MCF 10A (cell line): ENCODE measurements at places on chromosomes 5 and 9. TPM values are rescaled to one million over a fixed set of nuclear protein-coding genes. Genes with fewer than 3 reads are reported as not detected.
A peak's percentile ranks its signal among the peaks of the same experiment; 100 is the strongest.

GRCh38 chr9:8815931-8816330, 1016.4 kb upstream of the DMAC1 start:
- no peaks in the 10 kb centered on the region for H3K27me3 ChIP-seq
- no peaks in the 10 kb centered on the region for H3K4me1 ChIP-seq
- H3K36me3 ChIP-seq = no peaks in the 10 kb centered on the region
- H3K4me3 ChIP-seq = no peak overlapping the region
- DNase-seq = no peak
- H3K27ac ChIP-seq = no peak overlapping the region

GRCh38 chr9:117672369-117672768, 31.8 kb upstream of the TLR4 start:
- no peaks in the 10 kb centered on the region for H3K4me1 ChIP-seq
- no peaks in the 10 kb centered on the region for H3K27me3 ChIP-seq
- H3K4me3 ChIP-seq = no peak overlapping the region
- peak; percentile 82 for DNase-seq

GRCh38 chr9:137018761-137019559, 9.1 kb downstream of the ABCA2 start:
- H3K27me3 ChIP-seq = no peaks in the 10 kb centered on the region
- no peaks in the 10 kb centered on the region for H3K4me1 ChIP-seq
- H3K4me3 ChIP-seq = no peak overlapping the region
- DNase-seq = no peak
- peaks cover 13% of the 10 kb centered on the region for H3K36me3 ChIP-seq

DNA sequence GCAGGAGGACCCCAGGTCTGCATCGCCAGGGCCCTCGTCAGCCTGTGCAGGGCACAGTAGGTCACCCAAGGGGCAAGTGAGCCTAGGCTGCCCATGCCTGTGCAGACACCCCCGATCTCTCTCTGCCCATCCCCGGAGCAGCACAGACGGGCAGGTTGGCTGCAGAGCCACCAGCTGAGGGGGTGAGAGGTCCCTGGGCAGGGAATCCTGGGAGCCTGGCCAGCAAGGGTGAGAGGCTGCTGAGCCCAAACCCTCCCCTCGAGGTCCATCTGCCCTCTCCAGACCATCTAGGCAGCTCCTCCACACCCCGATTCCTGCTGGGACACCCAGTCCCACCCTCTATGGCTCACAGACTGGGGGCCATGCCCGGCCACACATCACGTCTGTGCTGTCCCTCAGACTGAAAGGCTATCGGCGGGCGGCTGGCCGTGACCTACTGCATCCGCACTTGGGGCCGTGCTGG, 2.8 kb upstream of the DPP7 start:
- no peak overlapping the region for H3K4me3 ChIP-seq
- H3K27me3 ChIP-seq = no peaks in the 10 kb centered on the region
- H3K27ac ChIP-seq = no peak overlapping the region
- peaks cover 6% of the 10 kb centered on the region for H3K4me1 ChIP-seq

GRCh38 chr5:140143521-140144258, 18.0 kb downstream of the IGIP start:
- peaks cover 22% of the 10 kb centered on the region for H3K4me1 ChIP-seq
- no peak overlapping the region for H3K27ac ChIP-seq
- DNase-seq = no peak
- H3K4me3 ChIP-seq = no peak overlapping the region

GRCh38 chr5:107671742-107672210, 1.0 kb upstream of the EFNA5 start:
- no peaks in the 10 kb centered on the region for H3K27me3 ChIP-seq
- H3K27ac ChIP-seq = peak overlapping the region; percentile 93
- peaks cover 20% of the 10 kb centered on the region for H3K4me1 ChIP-seq
- peak; percentile 87 for DNase-seq
- H3K36me3 ChIP-seq = peaks cover 23% of the 10 kb centered on the region

The SLC46A2 gene
- total RNA-seq = not detected in 2 replicates

DNA sequence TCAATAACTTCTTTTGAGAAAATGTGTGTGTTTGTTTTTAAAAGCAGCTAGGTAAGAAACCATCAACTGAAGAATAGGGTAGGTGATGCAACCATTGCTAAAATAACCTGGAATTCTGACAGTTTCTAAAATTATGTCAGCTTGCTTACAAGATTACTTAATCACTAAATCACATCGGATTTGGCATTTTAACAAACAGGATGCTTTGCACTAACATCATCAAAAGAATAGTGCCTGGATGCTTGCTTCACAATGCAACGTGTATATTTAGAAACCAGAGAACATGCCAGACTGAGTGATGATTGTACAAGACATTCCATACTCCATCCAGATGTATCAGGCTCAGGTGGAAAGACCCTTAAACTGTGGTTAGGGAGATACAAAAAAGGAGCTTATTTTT, 43.9 kb downstream of the PAM start:
- no peak overlapping the region for H3K4me3 ChIP-seq
- no peaks in the 10 kb centered on the region for H3K27me3 ChIP-seq
- peak; percentile 74 for DNase-seq
- H3K36me3 ChIP-seq = no peaks in the 10 kb centered on the region

The NR5A1 gene
- total RNA-seq = not detected in 2 replicates

The PCDHA13 gene
- total RNA-seq = 0.33 and 0.74 TPM in 2 replicates

- no peak overlapping the region for H3K27ac ChIP-seq
- DNase-seq = no peak
- no peaks in the 10 kb centered on the region for H3K36me3 ChIP-seq
- H3K4me3 ChIP-seq = no peak overlapping the region
- H3K27me3 ChIP-seq = no peaks in the 10 kb centered on the region
Measured at GRCh38 chr5:91417219-91417618, 34.1 kb upstream of the ARRDC3 start.

The BTNL8 gene
- total RNA-seq = not detected in 2 replicates

DNA sequence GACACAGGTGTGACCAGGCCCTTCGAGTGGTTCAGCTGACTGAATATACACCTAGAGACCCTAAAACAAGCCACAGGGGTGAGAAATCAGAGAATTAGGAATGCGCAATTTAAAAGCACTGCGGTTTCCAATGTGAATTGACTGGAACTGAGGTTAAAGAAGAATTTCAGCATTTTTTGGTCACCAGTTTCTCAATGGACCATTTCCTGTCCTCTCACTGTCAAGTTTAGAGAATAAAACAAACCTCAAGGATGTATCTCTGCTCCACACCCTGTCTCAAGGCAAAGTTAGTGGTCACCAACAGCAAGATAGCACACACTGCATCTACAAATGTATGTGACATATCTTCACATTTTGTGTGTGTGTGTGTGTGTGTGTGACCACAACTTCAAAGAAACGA, 143.8 kb upstream of the MAP3K1 start:
- no peak overlapping the region for H3K27ac ChIP-seq
- H3K4me3 ChIP-seq = no peak overlapping the region
- H3K27me3 ChIP-seq = no peaks in the 10 kb centered on the region
- no peak for DNase-seq
- H3K4me1 ChIP-seq = peaks cover 11% of the 10 kb centered on the region

DNA sequence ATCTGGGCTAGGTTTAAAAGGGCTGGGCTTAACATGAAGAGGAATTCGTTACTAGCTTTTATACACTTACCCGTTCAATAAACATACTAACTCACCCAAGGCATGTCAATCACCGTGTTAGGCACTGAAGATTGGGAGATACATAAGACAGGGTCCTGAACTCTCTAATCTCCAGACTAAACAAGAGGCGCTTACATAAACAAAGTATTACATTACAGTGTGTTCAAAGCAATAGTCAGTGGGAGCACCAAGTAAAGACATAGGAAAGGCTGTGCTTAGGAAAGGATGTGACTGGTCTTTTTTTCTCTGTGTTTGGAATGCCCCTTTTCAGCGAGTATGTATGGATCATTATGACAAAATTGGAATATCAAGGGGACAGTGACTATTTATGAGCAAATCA, 203.6 kb upstream of the ADRA1B start:
- H3K4me3 ChIP-seq = no peak overlapping the region
- no peak for DNase-seq
- H3K4me1 ChIP-seq = no peaks in the 10 kb centered on the region
- peaks cover 4% of the 10 kb centered on the region for H3K36me3 ChIP-seq

- no peaks in the 10 kb centered on the region for H3K36me3 ChIP-seq
- H3K4me1 ChIP-seq = no peaks in the 10 kb centered on the region
- no peak for DNase-seq
- peaks cover 10% of the 10 kb centered on the region for H3K27me3 ChIP-seq
Measured at GRCh38 chr9:967903-968641, 8.4 kb upstream of the DMRT3 start.

- peak; percentile 89 for DNase-seq
- no peaks in the 10 kb centered on the region for H3K36me3 ChIP-seq
- no peaks in the 10 kb centered on the region for H3K27me3 ChIP-seq
- no peak overlapping the region for H3K27ac ChIP-seq
Measured at GRCh38 chr5:122515709-122516431, 203.8 kb downstream of the SNCAIP start.

GRCh38 chr5:74546796-74547195, 93.7 kb downstream of the ENC1 start:
- no peak overlapping the region for H3K27ac ChIP-seq
- peaks cover 16% of the 10 kb centered on the region for H3K4me1 ChIP-seq
- no peak for DNase-seq
- H3K36me3 ChIP-seq = no peaks in the 10 kb centered on the region

- H3K27me3 ChIP-seq = no peaks in the 10 kb centered on the region
- H3K27ac ChIP-seq = no peak overlapping the region
- no peak for DNase-seq
- no peak overlapping the region for H3K4me3 ChIP-seq
- peaks cover 64% of the 10 kb centered on the region for H3K36me3 ChIP-seq
Measured at GRCh38 chr9:37430841-37431597, 8.5 kb downstream of the GRHPR start.

DNA sequence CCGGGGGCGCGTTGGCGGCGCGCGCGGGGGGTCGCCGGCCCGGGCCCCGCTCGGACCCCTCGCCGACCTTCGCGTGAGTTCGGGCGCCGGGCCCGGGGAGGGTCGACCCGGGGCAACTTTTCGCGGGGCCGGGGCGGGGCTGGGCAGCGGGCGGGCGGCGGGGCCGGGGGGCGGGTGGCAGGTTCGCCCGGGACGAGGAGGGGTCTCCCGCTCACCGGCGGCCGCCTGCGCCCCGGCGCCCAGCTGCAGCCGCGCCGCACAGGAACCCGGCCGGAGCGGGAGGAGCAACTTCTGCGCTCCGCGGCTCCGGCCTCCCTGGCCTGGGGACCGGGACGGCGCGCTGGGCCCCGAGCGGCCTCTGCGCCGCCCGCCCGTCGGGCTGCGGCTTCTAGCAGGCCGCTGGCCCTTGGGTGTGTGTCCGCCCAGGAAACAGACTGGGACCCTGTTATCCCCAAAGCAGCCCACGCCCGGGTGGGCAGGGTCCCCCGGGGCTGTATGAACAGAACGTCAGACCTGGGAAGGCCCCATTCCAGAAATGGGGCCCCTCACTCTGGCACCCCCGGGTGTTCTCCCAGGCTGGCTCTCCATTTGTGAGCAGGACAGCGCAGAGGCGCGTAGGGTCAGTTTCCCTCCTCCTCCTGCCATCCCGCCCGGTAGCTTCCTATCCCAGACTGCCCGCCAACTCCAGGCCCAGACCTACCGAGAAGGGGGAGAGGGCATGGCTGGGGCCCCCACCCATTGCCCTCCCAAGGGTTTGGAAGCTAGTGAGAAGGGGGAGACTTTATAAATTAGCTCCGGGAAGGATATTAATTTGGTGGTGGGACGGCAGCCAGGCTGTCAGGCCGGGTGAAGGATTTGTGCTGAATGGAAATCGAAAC, 708 bp downstream of the RXRA start:
- peak overlapping the region; percentile 61 for H3K27ac ChIP-seq
- DNase-seq = peak; percentile 27
- no peaks in the 10 kb centered on the region for H3K27me3 ChIP-seq
- H3K36me3 ChIP-seq = peaks cover 10% of the 10 kb centered on the region

DNA sequence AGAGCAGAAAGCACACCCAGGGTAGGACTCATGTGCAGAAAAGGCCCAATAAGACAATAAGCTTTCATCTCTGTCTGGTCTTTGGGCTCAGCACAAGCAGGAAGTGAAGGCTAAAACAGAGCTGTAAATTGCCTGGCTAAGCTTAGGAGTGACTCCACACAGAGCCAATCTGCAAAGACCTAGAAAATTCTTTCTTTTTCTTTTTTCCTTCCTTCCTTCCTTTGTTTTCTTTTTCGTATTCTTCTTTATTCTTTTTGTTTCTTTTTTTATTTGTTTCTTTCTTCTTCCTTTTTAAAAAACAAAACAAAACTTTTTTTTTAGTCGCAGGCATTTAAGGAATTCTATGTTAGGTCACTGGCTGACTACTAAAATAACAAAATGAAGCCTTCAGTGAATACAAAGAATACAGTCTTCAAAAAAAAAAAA, 12.2 kb downstream of the SLC35A4 start:
- H3K36me3 ChIP-seq = no peaks in the 10 kb centered on the region
- DNase-seq = no peak
- H3K4me3 ChIP-seq = no peak overlapping the region
- no peaks in the 10 kb centered on the region for H3K4me1 ChIP-seq
- no peak overlapping the region for H3K27ac ChIP-seq

The PCA3 gene
- not detected in 2 replicates for total RNA-seq

DNA sequence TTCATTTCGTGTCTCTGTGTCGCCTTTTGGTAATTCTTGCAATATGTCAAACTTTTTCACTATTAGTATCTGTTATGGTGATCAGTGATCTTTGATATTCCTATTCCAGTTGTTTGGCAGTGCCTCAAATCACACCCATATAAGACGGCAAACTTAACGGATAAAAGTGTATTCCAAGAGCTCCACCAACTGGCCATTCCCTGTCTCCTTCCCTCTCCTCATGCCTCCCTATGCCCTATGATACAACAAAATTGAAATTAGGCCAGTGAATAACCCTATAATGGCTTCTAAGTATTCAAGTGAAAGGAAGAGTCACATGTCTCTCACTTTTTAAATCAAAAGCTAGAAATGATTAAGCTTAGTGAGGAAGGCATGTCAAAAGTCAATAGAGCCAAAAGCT, 74.8 kb downstream of the CDK5RAP2 start:
- H3K27me3 ChIP-seq = no peaks in the 10 kb centered on the region

DNA sequence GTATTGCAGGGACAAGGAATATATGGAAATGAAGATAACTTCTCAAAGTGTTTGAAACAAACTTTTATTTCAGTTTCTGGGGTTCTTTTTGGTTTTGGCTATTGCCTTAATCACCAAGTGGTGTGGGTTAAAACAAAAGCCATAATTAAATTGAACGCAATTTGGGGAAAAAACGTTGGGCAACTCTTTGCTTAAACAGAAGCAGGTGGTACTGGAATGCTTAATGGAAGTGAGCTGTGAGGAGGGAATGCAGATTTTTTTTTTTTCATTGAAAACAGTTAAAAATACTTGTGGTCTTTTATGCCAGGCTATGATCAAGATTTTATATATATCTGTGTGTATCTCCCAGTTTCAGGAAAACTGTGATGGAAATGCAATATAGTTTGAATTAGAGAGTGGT, 195.7 kb upstream of the TUT7 start:
- H3K36me3 ChIP-seq = no peaks in the 10 kb centered on the region
- H3K27ac ChIP-seq = no peak overlapping the region
- H3K27me3 ChIP-seq = peaks cover 8% of the 10 kb centered on the region
- DNase-seq = no peak

DNA sequence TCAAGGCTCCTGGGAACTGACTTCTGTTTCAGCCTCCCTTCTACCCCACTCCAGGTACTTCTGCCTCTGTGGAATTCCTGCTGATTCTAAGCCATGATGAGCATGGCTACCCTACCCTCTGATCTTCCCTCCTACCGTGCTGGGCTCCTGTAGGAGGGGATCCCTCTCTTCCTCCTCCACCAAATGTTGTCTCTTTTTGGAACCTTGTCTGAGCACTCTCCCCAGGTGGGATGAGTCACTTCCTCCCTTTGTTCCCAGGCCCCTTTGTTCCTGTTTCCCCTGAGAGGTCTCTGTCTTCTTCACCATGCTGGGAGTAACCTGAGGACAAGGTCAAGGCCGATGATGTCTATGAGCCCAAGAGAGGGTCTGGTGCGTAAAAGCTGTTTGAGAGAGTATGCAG, 213.2 kb downstream of the GABBR2 start:
- no peaks in the 10 kb centered on the region for H3K36me3 ChIP-seq
- peaks cover 11% of the 10 kb centered on the region for H3K4me1 ChIP-seq
- no peak for DNase-seq
